ENCODE measurements at places on chromosomes 11 and 22. TPM values are rescaled to one million over a fixed set of nuclear protein-coding genes. Genes with fewer than 3 reads are reported as not detected.

Gene FOLR2
- total RNA-seq = 118 TPM

Gene OR8D1
- total RNA-seq = not detected

Gene OVCH2
- total RNA-seq = 1.5 TPM

DNA sequence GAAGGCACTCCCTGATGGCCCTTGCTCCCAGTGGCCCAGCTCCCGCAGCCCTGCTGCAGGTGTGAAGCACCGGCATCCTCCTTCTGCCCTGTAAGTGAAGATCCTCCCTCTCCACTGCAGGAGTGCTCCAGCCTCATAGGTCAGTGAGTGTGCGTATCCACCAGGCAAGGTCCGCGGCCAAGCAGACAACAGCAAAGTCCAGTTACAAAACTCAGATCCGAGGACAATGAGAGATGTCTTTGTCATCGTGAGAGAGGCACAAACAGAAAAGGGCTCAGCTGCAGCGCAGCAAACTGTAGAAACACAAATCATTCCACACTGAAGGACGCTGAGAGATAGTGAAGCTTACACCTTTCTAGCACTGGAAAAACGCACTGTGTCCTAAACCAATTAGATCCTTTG lies 46.1 kb downstream of the MYH9 start:
- peaks cover 68% of the 10 kb centered on the region for H3K4me1 ChIP-seq
- no peak for DNase-seq
- H3K27me3 ChIP-seq = no peaks in the 10 kb centered on the region
- H3K27ac ChIP-seq = peak overlapping the region; percentile 91
- no peak overlapping the region for H3K4me3 ChIP-seq

- no peak for DNase-seq
- H3K36me3 ChIP-seq = no peaks in the 10 kb centered on the region
- H3K4me3 ChIP-seq = peak overlapping the region; percentile 19
- no peak overlapping the region for H3K27ac ChIP-seq
- no peaks in the 10 kb centered on the region for H3K27me3 ChIP-seq
Observed at GRCh38 chr11:48018528-48019216, 38.3 kb downstream of the PTPRJ start.

DNA sequence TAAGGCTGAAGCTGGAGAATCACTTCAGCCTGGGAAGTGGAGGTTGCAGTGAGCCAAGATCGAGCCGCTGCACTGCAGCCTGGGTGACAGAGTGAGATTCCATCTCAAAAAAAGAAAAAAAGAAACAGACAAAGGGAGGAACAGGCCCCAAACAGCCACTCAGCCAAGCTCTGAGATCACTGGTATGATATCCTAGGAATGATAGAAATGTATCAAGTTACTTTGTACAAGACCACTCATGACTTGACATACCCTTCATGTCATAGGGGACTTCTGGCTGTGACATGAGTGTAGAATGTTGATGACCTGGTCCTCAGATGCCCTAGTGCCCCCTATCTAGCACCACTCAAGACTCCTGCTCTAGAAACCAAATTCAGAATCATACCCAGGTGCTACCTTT lies 216.5 kb downstream of the NAV2 start:
- no peaks in the 10 kb centered on the region for H3K27me3 ChIP-seq
- H3K4me3 ChIP-seq = no peak overlapping the region
- peaks cover 89% of the 10 kb centered on the region for H3K4me1 ChIP-seq

DNA sequence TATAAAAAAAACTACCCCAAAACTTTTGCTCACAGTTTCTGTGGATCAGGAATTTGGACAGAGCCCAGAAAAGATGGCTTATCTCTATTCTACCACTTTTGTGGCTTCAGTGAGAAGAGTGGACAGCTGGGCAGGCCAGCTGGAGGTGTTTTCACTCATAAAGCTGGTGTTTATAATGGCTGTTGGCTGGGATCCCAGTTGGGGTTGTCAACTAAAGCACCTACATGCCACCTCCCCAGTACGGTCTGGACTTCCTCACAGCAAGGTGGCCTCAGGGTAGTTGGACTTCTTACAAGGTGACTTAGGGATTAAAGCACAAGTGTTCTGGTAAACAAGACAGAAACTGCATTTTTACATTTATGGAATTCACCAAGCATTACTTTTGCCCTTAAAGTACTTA lies 171.0 kb downstream of the NELL1 start:
- no peaks in the 10 kb centered on the region for H3K4me1 ChIP-seq
- DNase-seq = no peak
- no peak overlapping the region for H3K27ac ChIP-seq
- H3K27me3 ChIP-seq = no peaks in the 10 kb centered on the region

Data from thoracic aorta (tissue), 2 donors.